ENCODE measurements at places on chromosomes 11 and 22.
A peak's percentile ranks its signal among the peaks of the same experiment; 100 is the strongest.

DNA sequence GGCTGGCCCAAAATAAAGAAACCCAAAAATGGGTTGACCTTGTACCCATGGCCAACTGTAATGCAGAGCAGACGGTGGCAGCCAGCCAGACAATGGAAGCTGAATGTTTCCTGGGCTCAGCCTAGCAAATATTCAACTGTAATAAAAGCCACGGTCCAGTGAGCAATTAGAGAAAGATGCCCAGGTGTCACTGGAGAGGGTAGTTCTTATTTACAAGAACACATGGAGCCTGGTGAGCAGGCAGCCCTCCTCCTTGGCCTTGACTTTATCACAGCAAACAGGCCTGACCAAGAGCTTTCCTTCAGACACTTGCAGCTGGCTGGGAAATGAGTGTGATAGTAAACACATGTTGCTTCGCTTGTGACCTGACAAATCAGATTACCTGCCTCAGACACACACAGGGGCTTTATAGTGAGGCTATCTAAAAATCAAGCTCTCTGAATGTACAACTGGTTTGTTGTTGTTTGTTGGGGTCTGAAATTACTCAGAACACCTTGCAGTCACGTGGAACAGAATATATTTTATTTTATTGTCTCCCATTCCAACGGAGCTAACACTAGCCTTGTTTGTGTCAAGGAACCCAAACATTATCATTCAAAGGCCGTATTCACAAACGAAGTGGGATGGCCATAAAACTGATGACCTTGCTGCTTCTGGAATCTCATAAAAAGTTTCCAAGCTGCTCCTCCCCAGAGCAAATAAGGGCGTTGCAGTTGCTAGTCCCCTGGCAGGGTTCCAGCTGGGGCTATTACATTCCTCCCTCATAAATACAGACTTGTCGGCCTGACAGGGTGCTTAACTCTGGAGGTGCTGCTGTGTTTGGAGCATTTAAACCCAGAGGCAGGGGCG, 161.1 kb downstream of the BBOX1 start:
- no peak for DNase-seq

- no peak for DNase-seq
These were observed 93.7 kb upstream of the CARD18 start for GRCh38 chr11:105233285-105233684.

DNA sequence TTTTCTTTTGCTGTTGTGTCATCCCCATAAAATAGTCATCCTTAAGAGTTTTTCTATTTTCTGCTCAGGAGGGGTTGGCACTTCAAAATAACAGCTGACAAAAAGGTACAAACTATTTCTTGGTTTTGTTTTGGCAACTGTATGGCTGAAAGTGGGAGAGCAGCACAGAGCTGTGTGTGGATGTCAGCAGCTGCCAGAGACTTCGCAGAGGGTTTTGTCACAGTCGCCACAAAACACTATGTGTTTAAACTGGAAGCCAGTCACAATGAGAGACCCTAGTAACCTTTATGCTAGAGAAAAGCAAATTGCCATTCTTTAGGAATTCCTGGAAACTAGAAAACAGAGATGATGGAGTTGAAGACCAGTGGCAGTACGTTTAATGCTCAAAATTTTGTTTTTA, 189.6 kb upstream of the CCDC90B start:
- no peak for DNase-seq

DNA sequence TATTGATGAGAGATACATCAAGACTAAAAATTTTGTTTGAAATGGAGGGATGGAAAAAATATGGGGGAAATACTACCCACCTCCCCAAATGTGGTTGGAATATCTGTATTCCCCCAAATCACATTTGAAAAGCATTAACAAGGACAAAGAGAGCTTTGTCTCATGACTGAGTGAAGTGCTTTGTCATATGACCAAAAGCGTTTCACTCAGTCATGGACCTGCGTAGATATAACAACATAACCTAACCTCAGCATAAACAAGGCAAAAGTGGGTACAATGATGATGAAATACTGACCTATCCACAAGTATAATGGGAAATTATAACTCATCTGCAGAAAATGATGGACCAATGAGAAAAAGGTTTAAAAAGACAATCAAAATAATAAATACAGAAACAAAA, 418.3 kb downstream of the TBC1D22A start:
- no peak for DNase-seq

DNA sequence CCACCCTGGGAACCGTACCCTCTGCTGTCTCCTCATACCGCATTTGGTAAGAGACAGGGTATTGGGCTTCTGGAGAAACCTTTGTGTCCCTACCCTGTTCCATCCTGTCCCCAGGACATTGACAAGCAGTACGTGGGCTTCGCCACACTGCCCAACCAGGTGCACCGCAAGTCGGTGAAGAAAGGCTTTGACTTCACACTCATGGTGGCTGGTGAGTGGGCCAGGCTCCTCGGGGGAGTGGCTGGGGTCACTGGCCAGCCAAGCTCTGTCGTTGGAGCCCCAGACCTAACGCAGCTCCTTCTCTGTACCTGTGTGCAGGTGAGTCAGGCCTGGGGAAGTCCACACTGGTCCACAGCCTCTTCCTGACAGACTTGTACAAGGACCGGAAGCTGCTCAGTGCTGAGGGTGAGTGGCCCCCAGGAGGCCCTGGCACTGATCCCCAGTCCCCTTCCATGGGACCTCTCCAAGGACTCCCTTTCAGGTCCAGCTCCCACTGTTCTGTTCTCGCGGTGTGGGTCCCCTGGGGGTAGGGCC, 3.8 kb upstream of the GP1BB start:
- no peak for DNase-seq

DNA sequence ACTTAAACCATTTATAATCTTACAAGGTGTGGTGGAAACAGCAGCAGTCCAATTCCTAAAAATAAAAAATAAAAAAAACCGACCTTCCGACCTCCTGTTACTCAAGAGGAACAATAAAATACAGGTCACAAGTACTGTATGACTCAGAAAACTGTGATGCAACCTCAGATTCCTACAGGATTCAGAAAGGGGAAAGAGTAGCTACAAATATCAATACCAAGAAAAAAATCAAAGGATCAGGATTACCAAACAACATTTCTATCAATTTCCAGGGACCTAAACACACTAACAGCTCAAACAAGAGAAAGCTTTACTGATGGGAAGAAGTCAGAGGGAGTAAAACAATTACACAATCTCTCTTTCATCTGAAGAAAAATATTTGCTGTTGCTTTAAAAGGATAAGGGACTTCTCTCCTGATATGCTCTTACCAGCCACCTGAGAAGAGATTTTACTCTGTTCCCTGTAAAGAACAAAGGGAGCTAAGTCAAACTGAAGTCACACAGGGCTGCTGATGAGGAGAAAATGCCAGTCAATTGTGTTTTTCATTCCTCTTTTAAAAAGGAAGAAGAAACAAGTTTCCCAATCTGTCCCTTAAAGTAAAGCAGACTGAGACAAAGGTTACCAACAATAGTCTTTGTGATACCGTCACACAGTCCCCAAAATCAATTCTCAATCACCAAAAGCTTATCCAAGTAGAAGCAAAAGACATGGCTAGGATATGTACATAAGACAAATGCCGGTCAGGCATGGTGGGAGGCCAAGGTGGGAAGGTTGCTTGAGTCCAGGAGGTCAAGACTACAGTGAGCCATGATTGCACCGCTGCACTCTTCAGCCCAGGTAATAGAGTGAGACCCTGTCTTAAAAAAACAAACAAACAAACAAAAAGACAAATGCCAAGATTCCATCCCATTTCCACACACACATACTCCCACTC, 39.3 kb downstream of the AMBRA1 start:
- DNase-seq: peak; percentile 30

DNA sequence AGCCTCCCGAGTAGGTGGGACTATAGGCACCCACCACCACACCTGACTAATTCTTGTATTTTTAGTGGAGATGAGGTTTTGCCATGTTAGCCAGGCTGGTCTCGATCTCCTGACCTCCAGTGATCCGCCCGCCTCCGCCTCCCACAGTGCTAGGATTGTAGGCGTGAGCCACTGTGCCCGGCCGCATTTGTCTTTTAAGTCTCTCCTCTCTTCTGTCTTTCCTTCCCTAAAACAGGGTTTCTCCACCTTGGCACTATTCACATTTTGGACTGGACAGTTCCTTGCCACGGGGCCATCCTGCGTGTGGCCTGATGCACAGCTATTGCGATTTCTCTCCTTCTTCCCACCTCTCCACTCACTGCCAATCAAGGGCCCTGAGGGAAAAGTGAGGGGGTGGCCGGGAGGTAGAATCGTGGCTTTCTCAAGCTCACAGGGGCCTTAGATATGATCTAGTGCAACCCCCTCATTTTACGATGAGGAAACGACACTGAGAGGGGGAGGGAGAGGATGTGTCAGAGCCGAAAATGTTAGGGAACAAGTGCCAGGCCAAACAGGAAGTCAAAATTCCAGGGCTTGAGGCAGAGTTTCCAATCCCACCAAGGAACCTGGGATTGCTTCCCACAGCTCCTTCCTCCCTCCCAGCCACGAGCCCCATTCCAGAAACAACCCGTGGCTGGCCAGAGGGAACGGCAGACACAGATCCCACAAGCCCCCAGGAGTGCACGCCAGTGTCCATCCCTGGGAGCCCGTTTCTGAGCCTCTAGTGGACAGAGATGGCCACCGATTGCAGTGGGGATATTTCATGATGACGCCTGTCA, 21.2 kb downstream of the SCGB1A1 start:
- DNase-seq: no peak

- DNase-seq: no peak
These were observed 672 bp downstream of the TMEM135 start for GRCh38 chr11:87038235-87038977.

DNA sequence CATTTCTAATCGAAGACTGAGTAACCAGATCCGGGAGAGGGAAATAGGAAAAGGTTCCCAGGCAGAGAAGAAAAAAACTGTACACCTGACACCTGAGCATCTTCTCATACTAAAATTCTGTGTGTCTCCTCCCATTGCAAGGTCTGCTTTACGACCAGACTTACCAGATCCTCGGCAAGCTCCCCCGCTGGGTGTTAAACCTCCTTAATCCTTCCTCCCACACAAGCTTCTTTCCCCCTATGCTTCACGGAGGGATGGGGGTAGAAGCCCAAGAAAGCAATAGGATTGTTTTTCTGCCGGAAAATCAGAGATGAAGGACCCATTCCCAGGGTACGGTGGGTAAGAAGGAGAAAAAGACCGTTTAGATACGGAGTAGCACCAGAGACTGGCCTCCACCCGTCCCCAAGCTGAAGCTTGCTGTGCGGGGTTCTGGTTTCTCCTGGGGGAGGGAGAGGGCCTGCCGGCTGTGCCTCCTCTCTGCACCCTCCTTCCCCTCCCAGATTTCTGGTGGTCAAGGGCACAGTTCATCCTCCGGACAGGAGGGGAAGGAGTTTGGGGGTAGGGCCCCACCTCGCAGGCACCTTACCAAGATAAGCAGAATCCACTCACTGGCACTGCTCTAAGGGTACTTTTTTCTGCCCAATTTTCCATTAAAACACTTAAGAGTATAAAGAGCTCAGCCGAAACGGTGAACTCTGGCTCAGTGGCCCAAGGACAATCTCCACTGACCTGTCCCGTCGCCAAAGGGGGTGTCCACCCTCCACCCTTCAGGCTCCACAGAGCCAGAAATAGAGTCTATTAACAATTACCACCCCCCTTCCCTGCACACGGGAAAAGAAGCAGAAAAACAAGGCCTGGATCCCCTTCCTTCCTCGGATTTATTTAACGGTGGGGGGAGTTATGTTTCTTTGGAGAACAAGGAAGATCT, 1.2 kb downstream of the TOB2 start:
- no peak for DNase-seq

DNA sequence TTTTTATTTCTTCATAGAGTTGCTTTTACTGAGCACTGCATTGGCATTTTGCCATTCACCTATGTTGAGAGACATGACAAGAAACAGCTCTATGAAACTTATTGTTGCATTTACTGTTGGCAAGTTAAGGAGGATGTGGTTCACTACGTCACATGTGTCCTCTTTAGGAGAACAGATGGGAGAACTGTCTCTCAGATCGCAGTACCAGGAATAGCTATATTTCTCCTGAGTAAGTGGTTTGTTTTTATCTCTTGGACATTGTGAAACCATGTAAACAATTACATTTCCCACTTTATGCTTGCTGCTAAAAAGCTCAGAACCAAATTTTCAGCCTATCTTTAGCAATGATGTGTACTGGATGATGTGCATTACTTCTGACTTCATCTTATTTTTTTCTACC, 34.8 kb upstream of the PSMA1 start:
- DNase-seq: no peak

DNA sequence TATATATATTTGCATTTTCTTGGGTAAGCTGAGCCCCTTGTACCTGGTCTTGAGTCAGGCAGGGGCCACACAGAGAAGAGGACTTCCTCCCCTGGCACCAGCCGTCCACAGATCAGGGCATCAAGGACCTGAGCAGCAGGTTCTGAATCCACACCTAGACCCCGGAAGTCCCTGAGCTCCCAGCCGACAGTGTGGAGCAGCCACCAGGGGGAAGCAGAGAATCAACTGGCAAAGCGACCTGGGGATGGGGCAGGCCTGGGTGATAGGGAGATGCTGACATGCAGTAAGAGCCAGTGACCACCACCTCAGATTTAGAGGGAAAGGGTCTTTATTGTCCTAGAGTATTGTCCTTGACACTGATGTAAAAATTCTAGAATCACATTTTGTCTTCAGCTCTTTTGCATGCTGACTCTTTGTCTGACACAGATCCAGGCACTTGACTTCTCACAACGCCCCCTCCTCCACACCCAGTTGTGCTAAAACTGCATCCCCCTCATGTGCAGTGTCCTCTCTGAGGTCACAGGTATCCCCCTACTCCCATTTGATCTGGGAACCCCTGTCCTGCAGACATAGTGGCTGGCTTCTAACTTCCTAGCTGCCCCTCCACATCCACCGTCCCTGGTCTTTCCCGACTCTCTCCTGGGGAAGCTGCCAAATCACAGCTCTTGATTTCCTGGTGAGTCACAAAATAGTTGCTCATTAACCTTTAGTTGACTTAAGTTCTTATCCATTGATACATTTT, 109.3 kb downstream of the GGTLC2 start:
- DNase-seq: no peak

- DNase-seq: no peak
These were observed 13.2 kb downstream of the FAM181B start for GRCh38 chr11:82720267-82721065.

GRCh38 chr11:41659985-41660384, 200.5 kb upstream of the LRRC4C start:
- DNase-seq: no peak

DNA sequence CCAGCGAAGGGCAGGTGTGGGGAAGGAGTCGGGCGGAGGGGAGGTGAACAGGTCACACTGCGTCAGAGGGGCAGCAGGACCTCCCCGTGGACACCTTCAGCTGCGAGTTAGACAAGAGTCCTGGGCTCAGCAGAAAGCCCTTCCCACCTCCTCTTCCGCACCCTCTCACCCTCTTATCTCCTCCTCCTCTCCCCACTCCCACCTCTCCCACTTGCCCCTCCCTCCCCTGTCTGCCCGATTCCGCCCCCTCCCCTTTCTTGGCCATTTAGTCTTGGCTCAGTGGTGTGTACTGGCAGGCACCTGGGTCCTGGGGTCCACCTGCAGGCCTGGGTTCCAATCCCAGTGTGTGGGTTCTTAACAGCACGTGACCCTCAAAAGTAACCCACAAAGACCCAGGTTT, 37.2 kb downstream of the CYTH4 start:
- no peak for DNase-seq

Data from AG04450 (cell line).